NCI-H2029 treated with DMSO at 0.1 percent for 48 hours (cell line): ENCODE measurements at places on chromosomes 11 and 22.

DNA sequence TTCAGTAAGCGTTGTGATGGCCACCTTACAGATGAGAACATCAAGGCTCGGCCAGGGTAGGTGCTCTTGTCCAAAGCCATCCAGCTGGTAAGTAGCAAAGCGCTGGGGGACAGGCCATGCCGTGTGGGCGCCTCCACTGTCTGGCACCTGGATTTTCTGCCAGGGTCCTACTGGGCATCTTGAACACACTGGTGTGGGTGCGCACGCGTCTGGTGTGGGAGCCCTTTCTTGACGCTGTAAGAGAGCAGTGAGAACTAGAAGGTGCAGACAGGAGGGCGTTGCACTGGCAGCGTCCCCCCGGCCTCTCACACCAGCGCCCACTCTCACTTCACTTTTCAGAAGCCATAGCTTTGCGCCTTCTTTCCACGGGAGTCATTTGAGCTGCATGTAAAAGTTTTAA is 296.6 kb downstream of the TBC1D22A start:
- DNase-seq, result no peak

GRCh38 chr11:117366248-117366647 is 38.6 kb downstream of the CEP164 start:
- no peak for DNase-seq

DNA sequence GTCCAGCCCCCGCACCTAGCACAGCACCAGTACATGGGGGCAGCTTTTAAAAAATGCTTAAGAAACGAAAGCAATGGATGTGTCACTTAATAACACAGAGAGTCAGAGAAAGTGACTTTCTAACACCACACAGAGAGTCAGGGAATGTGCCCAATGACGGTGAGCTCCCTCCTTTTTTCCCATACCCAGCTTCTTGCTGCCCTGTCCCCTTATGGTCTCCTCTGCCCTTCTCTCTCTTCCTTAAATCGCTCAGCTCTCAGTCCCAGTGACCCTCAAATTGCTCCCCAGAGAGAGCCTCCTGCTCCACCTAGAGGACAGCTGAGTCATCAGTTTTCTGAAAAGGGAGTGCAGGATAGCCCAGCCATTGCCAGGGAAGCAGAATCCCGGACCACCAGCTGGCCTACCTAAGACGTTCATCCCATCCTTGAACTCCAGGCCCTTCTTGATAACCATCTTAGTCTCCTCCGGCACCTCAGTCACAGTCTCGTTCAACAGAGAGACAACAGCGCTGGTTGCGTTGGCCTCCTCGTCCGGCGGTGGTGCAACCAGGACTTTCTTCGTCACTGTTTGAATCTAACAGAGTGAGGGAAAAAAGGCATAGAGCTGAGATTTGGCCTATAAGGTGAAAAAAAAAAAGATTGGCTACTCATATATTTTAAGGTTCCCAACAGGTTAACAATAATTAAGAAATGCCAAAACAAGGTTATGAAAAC is 113.5 kb downstream of the SLC1A2 start:
- DNase-seq, result no peak

DNA sequence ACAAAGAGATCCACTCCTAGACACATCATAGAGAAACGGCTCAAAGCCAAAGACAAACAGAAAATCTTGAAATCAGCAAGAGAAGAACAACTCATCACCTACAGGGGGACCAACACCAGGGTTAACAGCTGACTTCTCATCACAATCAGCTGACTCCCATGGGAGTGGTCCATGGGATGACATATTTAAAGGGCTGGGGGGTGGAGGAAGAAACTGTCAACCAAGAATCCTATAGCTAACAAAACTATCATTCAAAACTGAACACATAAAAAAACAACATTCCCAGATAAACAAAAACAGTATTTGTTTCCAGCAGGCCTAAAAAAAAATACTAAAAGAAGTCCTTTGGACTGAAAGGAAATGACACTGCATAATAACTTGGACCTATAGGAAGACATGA is 86.7 kb downstream of the APOL5 start:
- DNase-seq, result no peak

DNA sequence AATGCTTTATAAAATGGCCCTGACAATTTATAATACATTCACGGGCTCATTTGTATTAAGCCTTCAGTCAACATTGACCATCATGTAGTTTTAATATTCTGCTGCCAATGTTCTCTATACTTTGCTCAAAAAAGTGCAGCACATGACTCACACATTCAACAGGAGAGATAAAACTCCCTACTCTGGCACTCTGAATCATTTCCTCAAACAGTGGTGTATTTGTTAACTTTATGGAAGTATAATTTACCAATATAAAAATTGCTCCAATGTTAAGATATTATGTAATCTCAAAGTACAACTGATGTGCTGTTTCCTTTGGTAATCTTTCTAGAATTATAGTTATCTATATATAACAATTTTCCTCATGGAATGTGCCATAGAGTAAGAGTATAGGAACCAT is 39.9 kb downstream of the MAML2 start:
- DNase-seq, result no peak

DNA sequence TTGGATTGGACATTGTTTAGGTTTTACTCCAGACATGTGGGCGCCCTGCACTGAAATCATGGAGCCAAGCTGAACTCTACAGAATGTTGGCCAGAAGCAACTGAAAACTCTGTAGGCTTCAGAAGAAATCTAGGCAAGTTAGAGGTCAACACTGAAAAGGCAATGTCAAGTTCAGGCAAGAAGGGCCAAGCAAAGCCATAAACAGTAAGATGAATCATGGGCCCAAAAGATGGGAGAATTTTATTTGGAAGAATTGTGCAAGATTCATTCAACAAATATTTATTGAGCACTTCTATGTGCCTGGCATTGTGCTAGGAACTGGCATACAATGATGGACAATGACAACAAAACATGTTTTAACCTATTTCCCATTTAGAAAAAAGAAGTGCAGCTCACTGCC is 10.9 kb downstream of the HOATZ start:
- DNase-seq, result no peak

DNA sequence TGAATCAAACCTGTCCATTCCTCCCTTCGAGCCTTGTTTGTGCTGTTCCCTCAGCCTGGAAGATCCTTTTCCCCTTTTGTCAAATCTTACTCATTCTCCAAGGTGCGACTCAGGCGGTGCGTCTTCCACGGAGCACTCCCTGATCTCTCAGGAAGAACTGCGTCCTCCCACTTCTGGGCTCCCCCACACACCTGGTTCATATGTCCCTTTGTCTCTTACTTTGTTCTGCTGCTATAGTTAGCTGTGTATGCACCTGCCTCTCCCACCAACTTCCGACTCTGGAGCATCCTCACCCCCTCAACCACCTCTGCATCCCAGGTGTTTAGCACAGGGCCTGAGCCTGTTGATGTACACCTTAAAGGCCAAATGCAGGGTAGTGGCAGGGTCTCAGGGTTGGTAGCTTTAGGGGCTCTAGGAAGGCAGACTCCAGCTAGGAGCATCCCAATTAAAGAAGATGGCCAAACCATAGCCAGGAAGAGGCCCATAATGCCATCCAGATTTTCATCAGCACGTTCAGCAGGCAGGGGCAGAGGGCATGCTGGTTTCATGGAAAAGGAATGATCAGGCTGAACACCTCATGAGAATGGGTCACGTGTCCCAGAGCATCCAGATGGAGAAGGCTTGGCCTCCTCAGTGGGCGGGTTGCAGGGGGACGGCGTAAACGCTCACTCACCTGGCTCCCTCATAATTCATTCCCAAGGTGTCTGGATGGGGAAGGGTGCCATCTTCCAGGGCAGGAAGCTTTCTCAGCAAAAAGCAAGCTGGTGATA is 20.1 kb downstream of the PTPN5 start:
- no peak for DNase-seq

- DNase-seq, result no peak
These were observed 54.7 kb upstream of the KIRREL3 start for GRCh38 chr11:127055236-127055635.

GRCh38 chr11:95821640-95822039 is 31.3 kb downstream of the CEP57 start:
- no peak for DNase-seq

GRCh38 chr11:113339929-113340589 is 25.7 kb downstream of the TTC12 start:
- DNase-seq, result peak; percentile 57

GRCh38 chr11:19874266-19874665 is 161.6 kb downstream of the NAV2 start:
- no peak for DNase-seq

GRCh38 chr11:34819740-34820482 is 96.3 kb downstream of the APIP start:
- DNase-seq, result no peak

- DNase-seq, result no peak
These were observed 1.9 kb downstream of the ZFTA start for GRCh38 chr11:63766531-63767235.

DNA sequence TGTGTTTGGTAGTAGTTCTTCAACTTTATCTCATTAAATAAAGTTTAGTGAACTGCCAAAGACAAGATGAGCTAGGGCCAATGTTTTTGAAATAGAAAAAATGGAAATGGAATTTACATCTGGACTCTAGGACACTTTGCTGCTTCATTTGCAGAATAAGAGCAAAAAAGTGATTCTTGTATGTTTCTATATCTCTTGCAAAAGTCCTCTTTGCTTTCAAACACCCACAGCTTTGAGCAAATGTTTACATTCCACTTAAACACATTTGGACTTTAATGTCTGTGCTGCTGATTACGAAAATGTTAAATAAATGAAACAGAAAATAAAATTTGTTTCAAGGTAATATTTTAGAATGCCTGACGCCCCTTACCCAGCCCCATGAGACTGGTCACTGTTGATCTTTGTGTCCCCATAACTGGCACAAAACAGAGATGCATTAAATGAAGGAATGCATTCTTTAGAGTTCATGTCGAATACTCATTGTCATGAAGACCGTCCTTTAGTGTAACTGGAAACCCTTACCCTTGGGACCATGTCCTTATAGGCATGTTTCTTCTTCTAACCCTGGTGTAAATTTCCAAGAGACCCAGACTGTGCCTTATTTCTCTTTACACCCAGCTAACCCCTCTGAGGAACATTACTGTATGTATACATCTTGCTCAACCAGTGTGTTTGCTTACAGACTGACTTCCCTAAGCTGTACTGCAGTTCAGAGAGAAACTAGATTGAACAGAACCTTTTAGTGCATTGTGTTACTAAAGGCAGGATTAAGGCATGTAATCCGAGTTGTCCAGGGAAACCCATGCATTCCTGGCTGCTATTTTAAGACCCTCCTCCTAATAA is 199.7 kb downstream of the NAV2 start:
- DNase-seq, result no peak

GRCh38 chr11:4697585-4697984 is at the start of gene OR51E2:
Gene OR51E2, minus strand, starts transcription at chr11:4697853. Its CDS starts 15,142 bp downstream, at chr11:4682711.
- DNase-seq, result peak; percentile 69

DNA sequence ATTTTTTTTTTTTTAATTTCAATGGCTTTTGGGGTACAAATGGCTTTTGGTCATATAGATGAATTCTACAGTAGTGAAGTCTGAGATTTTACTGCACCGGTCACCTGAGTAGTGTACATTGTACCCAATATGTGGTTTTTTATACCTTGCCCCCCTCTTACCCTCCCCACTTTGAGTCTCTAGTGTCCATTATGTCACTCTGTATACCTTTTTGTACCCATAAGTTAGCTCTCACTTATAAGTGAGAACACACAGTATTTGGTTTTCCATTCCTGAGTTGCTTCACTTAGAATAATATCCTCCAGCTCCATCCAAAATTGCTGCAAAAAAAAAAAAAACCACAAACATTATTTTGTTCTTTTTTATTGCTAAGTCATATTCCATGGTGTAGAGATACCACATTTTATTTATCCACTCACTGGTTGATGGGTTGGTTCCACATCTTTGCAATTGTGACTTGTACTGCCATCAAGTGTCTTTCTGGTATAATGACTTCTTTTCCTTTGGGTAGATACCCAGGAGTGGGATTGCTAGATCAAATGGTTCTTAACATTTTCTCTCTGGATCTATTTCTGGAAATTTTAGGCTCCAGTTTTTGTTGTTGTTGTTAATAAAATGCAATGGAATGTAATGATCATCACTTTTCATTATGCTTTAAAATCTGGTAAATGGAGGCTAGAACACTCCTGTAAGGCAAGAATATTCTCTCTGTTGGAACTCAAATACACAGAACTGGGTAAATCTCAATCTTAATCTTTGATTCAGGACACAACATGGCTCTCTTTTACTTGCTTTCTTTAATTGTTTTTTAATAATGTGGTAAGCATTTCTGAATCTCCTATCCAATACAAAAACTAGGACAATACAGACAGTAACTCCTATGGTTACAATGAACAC is 10.3 kb downstream of the NEAT1 start:
- no peak for DNase-seq

DNA sequence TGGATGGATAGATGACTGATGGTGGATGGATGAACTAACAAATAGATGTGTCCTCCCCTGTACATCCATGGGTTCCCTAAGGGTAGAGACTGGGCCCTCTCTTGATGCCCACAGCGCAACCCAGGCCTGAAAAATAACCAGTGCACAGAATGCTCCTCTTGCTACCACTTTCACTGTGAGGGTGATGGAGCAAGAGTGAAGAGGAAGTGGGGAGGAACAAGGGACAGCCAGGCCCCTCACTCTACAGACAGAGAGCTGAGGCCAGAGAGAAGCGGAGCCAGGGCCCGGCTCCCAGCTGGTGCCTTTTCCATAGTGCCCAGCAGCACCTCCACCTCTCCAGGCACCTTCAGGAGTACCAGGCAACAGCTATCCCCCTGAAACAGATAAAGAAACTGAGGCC is 67.7 kb downstream of the THAP12 start:
- no peak for DNase-seq

- no peak for DNase-seq
These were observed 33.0 kb upstream of the PAK1 start for GRCh38 chr11:77506857-77507256.

DNA sequence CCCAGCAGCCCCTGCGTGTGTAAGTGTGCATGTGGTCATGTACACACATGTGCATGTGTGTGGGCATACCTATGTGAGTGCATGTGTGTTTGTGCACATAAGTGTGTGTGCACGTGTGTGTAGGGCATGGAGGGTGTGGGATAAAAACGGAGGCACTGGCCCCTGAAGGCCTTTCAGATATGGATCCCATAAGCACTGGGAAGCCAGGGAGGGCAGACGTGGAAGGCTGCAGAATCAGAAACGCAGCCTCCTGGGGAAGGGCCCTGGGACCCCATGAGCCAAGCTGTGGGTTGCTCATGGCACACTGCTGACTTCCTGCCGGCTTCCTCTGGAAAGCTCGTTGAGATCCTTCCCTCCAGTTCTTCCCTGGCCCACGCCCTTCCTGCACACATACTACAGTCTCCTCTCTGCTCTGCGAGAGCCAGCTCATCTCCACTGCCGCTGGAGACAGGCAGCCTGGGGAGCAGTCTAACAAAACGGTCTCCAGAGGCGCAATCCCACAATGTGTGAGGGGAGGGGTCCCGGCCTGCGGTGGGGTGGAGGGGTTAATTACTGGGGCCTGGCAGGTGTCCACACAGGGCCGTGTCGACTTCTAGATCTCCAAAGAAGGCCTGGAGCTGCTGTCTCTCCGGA is 435.2 kb upstream of the B3GAT1 start:
- DNase-seq, result no peak

GRCh38 chr11:105042178-105042577 is 3.0 kb downstream of the CARD16 start:
- DNase-seq, result no peak

DNA sequence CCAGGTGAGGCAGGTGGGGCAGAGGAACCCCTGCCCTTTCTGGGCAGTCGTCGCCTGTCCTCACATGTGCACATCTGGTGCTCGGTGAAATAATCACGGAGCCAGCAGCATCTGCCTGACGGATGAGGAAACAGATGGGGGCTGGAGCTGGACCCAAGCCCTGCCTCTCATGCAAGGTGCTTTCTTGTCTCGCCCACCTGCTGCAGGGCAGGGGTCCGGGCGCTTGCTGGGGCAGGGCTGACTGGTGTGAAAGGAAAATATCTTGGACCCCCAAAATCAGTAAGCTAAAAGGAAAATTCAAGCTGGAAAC is 3.3 kb downstream of the ALDH3B2 start:
- DNase-seq, result no peak
